ENCODE measurements at places on chromosomes 3 and 15.
A peak's percentile ranks its signal among the peaks of the same experiment; 100 is the strongest.

GRCh38 chr3:129317848-129318247, 39.2 kb downstream of the HMCES start:
- DNase-seq: no peak

GRCh38 chr15:89101302-89102193, 13.3 kb downstream of the ABHD2 start:
- peak; percentile 70 for DNase-seq

DNA sequence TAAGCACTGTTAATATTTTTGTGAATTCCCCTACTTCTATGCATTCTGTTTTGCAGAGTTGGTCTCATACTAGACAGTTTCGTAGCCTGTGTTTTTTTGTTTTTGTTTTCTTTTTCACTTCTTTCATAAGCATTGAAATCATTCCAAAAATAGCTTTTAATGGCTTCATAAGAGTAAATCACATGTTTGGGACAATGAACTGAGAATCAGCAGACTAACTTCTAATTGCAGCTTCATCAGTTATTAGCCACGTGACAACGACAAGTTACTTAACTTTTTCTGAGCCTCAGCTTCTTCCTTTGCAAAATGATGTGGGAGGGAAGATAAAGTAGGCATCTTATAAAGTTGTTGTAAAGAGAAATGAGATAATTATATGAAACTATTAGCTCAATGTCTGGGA, 124.8 kb downstream of the LIPC start:
- DNase-seq: no peak

DNA sequence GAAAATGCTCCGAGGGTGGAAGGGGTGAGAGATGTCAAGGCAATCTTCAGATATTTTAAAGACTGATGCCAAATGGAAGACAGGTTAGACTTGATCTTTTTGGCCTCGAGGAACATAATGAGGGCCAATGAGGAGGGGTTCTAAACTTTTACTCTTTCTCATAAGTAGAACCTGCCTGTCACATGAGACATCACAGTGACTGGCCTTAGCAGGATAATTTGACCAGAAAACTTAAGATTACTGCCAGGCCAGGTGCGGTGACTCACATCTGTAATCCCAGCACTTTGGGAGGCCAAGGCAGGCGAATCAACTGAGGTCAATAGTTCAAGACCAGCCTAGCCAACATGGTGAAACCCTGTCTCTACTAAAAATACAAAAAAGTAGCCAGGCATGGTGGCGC, 12.2 kb downstream of the TM4SF4 start:
- DNase-seq: no peak

DNA sequence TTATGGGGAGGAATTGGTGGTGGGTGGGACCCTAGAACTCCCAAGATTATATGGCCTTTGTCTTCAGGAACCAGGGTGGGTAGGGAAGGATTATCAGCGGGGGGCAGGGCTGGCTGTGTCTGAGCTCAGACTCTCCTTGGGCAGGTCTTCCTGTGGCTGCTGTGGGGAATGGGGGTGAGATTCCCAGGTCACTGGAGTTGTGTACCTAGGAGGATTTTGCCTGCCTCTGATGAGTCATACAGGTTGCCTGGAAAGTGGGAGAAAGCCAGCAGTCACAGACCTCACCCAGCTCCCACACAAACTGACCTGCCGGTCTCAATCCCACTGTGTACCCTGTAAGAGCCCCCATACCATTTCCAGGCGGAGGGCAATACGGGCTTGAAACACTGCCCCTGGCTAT, 209.9 kb upstream of the CNTN3 start:
- DNase-seq: no peak

DNA sequence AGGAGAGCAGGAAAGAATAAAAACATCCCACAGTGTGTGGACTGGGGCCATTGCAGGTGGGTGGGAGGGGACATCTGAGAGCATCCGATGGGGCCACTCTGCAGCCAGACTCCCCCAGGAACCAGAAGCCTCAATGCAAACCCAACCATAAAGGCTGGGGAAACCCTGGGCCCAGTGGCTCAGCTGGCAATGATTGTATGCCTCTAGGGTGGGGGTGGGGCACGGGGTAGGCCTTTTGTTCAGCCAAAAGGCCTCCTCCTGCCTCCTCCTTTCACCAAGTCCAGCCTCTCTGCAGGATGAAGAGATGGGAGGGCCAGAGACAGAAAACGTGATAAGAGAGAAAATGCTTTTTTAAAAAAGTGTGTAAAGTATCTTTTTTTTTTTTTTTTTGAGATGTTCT, 45.5 kb upstream of the HERC1 start:
- DNase-seq: no peak

DNA sequence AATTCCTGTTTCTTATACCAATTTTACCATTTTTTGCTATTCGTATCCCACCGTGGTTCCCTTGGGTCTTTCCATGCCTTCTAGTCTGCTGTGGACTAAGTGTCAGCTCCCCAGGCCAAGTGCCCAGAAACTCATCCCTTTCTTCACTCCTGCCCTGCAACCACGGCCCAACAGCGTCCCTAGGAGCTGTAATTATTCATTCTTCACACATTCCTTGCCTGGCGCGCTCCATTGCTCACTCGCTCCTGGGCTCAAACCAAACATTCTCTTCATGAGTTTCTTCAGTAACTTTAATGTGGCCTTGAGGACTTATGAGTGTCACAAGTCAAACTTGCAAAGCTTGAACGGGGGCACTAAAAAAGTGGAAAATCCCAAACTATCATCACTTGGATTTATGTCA, 15.7 kb downstream of the GABRB3 start:
- DNase-seq: no peak

GRCh38 chr3:188437926-188438325, 284.0 kb downstream of the LPP start:
- DNase-seq: no peak

DNA sequence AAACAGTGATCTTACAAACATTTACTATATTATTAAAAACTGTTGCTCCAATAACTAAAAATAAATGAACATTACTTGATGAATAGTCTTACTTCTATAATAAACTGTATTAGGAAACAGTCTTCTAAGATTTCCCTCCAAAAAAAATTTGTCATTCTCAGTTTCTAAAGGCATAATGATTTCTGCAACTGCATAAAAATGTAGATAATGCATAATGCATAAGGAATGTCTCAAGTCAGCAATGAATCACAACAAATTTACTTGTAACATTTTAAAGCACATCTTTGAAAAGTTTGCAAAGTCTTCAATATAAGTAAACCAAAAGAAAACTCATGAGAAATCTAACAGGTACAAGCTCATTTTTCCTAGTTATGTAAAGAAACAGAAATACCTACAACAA, 113.5 kb downstream of the VPS13C start:
- peak; percentile 13 for DNase-seq

DNA sequence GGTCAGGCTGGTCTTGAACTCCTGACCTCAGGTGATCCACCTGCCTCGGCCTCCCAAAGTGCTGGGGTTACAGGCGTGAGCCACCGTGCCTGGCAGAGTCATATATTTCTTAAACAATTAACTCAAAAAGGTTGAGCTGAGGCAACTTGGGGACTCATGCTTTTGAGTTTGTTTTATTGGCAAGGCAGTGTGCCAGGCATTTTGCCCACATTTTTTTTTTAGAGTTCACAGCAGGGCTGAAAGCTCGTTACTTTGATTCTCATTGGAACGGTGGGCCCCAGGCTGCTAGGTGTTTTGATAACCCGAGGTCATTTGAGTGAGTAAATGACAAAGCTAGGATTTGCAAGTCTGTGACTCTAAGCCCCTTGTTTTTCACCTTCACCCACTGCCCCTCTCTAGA, 76.2 kb downstream of the CCK start:
- no peak for DNase-seq

GRCh38 chr3:175240921-175241320, 381.8 kb downstream of the NAALADL2 start:
- no peak for DNase-seq

GRCh38 chr15:28885630-28886430, at the start of gene APBA2:
Gene APBA2, plus strand, starts transcription at chr15:28885974. Its CDS starts 167,911 bp downstream, at chr15:29053885.
- DNase-seq: no peak
